KBM-7 (cell line): ENCODE measurements at places on chromosomes 5 and 9.

GRCh38 chr5:64161420-64161819 lies 4.2 kb upstream of the RNF180 start:
- DNase-seq: no peak

GRCh38 chr5:9318031-9318430 lies 227.8 kb downstream of the SEMA5A start:
- no peak for DNase-seq

DNA sequence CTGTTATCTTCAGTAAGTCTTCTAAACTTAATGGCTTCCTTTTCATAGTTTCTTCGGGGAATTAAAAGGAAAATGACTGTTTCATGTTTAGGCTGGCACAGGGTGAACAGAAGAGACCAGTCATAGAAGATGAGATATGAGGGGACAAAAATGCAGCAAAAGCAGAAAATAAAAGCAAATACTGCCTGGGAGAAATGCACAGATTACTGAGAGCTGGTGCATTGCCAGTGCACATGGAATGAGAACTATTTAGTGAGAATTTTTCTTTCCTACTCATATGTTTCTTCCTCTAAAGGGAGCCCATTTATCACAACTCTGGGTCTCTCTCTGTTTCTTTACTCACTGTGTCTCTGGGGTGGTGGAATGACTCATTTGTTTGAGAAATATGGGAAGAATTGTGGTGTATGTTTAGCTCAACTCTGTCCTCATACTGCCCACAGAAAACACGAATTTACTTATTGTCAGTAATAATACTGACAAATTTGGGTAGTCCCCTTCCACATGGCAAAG lies 25.9 kb upstream of the ANKRD55 start:
- DNase-seq: no peak

DNA sequence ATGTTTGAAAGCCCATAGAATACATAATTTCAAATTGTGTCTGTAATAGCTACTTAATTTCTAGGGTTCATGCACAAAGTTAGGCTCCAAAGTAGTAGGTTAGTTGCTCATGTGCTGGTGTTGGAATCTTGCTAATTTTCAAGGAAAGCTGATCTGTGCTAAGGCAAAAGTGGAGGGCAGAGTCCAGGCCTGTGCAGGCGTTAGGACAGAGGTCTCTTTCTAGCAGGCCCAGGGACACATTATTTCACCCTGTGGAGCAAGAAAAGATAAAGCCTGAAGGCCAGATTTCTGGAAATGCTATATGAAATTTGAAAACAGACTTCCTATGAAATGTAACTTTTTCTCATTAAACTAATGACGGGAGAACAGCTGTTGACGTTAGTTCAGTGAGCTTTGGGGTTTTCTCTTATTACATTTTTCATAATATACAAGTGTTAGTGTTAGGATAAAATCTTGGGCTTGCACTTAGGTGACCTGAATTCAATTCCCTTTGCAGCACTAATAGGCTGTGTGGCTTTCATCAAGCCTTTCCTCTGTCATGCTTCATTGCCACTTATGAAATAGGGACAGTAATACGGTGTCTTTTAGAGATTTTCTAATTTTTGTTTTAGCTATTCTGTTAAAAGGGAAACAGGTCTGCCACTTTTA lies 196.7 kb upstream of the HAPLN1 start:
- DNase-seq: no peak

GRCh38 chr5:101955891-101956290 lies 340.2 kb downstream of the SLCO4C1 start:
- DNase-seq: peak; percentile 28

DNA sequence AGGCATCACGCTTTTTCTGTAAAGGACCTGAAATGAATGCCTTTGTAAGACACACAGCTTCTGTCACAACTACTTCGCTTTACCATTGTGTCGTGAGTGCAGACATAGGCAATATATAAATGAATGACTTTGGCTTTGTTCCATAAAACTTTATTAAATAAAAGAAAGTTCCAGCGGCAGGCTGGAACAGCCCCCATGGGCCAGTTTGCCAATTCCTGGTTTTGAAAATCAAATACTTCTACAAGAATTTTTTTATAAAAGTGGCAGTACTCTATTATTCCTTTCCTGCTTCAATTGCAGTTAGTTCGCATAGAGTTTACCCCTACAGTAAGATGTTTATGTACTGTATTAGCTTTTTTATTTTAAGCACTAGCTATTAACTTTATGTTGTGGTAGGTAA lies 53.7 kb downstream of the SRFBP1 start:
- DNase-seq: no peak

DNA sequence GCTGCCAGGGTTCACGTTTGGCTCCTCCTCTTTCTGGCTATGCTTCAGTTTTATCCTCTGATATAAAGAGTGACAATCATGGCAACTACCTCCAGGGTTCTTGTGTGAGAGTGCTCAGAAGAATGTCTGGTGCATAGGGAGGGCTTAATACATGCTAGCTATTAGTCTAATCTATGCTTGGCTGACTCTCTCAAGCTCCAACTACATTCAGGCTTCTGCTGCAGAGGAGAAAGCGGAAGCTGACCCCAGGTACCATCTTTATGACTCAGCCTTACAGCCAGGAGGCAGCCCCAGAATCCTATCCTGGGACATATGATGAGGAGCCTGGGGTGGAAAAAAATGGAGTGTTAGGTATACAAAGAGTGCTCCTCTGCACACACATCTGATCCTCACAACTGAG lies 32.1 kb upstream of the RASGRF2 start:
- DNase-seq: no peak

DNA sequence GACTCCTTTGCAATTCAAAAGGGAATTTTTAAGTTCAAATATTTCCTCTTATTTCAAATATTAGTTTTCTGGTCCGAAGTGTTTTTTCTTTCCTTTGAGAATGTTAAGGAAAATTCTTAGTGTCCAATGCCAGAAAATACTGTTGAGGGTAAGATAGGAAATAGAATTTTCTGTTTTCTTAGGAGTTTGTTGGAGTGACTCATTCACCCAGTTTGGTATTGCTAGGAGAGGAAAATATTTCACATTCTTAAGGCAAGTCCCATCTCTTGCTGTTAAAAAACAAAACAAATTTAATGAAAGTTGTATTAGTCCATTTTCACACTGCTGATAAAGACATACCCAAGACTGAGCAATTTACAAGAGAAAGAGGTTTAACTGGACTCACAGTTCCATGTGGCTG lies 349.2 kb upstream of the ADAMTSL1 start:
- DNase-seq: no peak

GRCh38 chr5:127870914-127871313 lies 167.7 kb downstream of the CCDC192 start:
- DNase-seq: no peak

GRCh38 chr5:53871050-53871449 lies 310.6 kb downstream of the NDUFS4 start:
- no peak for DNase-seq

DNA sequence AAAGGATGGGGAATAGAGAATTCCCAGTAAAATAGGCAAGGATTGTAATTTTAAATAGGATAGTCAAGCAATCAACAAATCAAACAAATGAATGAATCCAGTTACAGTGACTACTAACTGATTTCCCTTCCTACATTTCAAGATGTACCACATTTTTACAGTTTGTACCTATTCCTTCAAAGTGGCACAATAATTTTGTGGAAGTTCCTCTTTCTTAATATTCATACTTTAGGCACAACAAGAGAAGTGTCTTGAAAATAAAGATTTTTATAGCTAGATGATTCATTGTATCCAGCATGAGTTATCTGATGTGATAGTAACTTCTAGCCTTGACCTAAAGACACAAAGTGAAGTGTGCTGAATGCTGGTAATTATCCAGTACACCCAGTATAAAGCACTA lies 122.2 kb upstream of the ACOT12 start:
- no peak for DNase-seq

GRCh38 chr5:134490925-134491271 lies 34.6 kb upstream of the JADE2 start:
- DNase-seq: no peak

- DNase-seq: no peak
Measured at GRCh38 chr9:7936163-7936562, 136.6 kb upstream of the DMAC1 start.

DNA sequence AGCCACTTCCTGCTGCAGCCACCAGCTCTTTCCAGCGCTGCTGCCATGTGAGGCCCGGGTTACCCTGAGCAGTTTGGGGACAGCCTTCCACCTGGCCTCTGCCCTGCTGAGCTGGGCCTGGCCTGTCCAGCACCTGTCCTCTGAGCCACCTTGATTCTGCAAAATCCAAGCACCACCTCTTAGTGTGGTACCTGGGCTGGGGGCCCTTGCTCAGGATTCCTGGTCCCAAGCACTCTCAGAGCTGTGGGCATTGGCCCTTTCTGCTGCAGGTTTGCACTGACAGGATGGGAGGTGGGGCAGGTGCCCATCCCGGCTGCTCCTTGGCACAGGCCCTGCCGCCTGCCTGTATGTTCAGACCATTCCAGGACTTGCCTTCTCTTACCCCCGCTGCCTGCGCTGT lies 309.2 kb upstream of the IRX4 start:
- DNase-seq: no peak

- DNase-seq: no peak
Measured at GRCh38 chr5:141484641-141485311, at the start of gene PCDHGC4. PCDHGC4 (plus strand) TSS chr5:141485030; CDS start chr5:141485174, 144 bp downstream.

DNA sequence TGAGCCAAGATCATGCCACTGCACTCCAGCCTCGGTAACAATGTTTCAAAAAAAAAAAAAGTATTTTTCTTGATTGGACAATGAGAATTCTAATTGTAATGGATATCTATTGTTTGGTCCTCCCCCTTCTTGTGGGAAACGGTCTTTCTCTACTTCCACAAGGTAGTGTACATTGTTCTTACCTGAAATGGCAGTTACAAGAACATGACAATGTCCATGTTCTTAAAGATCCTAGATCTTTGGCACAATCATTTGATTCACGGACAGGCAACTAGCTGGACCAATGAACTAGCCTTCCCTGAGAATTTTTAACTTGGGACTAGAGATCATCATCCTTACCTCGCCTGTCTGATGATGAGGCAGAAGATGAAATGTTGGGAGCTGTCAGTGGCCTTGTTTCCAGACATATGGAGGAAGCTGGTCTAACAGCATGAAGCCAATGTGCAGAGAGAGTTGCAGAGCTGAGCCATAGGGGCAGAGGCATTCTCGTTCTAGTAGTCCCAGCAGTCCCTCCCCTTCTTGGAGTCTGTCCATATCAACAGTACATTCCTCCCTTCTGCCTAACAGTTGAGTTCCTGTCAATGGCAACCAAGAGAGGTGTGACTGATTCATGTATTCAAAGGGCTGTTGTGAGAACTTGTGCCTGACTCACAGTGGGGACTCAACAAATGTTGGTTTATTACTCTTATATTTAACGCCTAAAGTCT lies 2.1 kb upstream of the MARCHF6 start:
- DNase-seq: no peak

- peak; percentile 86 for DNase-seq
Measured at GRCh38 chr9:33158843-33159776, 8.0 kb downstream of the B4GALT1 start.

DNA sequence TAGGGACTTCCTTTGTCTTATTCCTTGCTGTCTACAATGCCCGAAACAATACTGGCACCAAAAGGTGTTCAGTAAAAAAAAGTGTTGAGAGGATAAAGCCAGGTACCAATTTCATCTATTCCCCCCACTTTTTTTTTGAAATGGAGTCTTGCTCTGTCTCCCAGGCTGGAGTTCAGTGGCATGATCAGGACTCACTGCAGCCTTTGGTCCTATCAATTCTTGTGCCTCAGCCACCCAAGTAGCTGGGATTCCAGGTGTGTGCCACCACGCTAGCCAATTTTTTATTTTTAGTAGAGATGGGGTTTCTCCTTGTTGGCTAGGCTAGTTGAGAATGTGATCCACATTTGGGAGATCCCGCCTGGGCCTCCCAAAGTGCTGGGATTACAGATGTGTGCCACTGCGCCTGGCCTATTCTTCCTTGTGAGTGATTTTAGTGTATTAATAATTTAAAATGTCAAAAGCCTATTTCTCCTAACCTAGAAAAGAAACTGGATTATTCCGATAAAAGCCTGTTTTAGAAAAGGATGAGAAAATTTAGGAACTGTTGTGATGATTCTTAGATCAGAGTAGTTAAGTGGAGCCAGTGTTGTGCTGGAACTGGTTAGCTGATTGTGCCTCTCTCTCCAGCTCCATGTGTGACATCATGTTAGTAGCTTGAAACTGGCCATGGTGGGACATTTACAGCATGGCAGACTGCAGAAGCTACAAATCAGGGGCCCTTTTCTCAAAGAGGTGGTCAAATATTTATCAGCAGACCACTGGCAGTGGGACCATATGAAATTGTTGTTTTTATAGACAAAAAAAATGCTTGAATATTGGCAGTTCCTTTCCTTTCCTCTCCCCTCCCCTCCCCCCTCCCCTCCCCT lies 14.3 kb downstream of the CDC42SE2 start:
- no peak for DNase-seq

DNA sequence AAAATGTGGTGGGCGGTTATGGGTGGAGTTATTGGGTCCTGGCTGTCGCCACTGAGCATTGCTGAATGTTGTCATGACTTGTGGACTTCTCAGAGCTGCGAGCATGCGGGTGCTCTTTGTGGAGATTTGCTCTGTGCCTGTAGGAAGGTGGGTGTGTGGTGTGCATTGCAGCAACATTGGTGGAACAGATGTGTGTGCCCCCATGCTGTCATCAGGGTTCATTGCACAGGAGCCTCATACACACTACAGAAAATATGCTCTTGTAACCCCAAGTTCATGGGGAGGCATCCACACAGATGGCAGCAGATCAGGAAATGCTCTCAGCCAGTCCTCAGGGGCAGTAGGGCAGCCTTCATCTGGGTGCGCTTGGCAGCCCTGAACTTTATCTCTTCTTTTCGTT lies 55.9 kb upstream of the PHF2 start:
- DNase-seq: no peak

GRCh38 chr5:170541146-170541769 lies 37.4 kb downstream of the KCNIP1 start:
- no peak for DNase-seq

DNA sequence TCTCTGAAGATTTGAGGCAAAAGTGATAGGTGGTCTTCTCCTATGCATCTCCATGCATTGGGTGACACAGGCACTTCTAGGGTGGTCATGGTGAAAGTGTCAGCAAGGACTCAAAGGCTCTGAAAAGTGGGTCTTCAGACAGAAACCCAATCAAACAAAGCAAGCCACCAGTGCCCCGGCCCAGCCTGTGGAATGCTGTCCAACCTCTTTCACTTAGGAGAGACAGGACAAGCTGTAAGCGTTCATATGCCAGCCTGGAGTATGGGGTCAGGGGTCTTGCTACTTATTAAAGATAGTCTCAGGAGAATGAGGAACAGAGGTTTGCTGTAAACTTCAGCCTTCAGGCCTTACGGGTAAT lies 324.5 kb downstream of the GADD45G start:
- DNase-seq: no peak

GRCh38 chr9:15834541-15834940 lies 281.7 kb downstream of the CCDC171 start:
- DNase-seq: no peak

- DNase-seq: no peak
Measured at GRCh38 chr5:43396762-43397304, 15.4 kb downstream of the CCL28 start.
